ENCODE measurements at places on chromosomes 7 and 10.

GRCh38 chr7:155531681-155532080, 14.7 kb downstream of the CNPY1 start:
- DNase-seq, result no peak

DNA sequence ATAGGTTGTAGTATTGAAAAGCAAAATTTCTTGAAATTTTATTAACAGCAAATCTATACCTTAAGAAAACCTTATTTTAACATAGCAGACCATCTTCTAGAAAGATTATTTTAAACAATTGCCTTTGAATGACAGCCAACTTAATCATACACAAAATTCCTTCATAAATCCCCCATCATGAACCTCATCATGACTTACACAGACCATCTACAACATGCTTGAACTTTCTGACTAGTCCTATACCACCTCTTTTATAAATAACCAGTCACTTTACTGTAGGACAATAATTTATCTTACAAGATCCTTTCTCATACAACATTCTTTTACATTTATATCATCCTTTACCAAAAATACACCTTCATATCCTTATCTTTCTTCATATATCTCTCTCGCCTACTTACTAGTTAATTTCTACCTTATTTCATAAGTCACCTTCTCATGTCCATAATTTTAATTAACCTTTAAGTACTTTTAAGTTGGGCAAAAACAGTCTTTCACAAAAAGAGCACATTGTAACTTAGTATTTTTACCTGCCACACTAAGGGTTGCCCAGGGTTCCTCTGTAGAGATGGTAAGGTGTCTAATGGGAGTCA, 16.6 kb upstream of the PTN start:
- no peak for DNase-seq

- no peak for DNase-seq
These were observed 3.6 kb downstream of the FIGNL1 start for GRCh38 chr7:50446542-50446960.

- no peak for DNase-seq
These were observed 128.8 kb downstream of the LCOR start for GRCh38 chr10:96960872-96961271.

DNA sequence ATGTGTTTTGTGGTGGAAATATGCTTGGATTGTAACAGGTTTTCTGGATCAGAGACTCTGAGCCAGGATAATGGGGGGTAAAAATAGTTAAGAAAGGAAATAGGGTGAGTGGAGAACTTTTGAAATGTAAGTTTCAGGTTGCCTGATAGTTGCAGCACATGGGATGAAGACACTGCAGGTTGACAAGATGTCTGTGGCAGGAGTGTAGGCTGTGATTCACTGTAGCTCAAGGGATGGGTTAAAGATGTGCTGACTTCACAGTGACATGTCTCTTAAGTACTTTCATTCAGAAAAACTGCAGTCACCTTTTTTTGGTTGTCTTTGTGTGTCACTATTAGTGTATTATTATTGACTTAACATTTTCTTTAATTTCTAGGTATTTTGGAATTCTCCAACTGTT, 63.5 kb upstream of the SLC39A12 start:
- DNase-seq, result no peak

DNA sequence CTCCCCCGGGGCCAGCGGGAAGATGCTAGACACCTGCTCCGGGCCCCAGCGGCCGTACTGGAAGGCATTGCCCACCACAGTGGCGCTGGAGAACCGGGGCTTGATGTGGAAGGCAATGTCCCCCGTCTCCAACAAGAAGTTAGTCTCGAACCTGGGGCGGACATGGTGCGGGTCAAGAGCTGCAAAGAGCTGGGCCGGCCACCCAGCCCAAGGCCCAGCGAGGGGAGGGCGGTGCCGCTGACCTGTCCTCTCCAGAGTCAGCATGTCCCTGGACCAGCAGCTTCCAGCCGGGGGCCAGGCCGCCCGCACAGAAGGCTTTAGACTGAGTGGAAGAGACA, 551 bp downstream of the GRIFIN start:
- DNase-seq, result no peak

DNA sequence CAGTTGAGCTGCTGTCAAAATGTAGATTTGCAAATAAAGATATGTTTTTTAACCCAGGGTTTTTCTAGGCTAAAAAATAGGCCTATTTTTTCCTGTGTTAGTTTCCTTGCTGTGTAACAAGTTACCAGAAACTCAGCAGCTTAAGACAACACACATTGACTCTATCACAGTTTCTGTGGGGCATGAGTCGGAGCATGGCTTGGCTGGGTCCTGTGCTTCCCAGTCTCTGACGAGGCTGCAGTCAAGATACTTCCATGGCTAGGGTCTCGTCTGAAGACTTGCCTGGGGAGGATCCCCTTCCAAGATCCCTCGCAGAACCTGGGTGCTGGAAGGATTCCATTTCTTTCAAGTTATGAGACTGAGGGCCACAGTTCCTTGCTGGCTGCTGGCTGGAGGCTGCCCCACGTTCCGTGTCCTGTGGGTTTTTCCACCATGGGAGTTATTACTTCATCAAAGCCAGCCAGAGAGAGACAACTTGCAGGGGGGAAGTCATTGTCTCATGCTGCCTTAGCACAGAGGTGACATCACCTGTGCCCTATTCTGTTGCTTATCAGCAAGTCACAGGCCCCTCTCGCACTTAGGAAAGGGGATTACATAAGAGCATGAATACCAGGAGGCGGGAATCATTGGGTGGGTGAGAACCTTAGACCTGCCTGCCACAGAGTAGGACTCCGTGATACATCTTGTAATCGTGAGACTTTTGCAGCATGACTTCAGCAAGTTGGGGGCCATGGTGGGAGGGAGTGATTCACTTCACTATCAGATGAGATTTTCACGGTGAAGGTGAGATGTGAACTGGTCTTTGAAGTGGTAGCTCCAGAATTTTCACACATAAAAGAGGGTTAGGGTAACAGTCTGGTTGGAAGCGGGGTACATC, 77.9 kb downstream of the CCNY start:
- DNase-seq, result no peak

DNA sequence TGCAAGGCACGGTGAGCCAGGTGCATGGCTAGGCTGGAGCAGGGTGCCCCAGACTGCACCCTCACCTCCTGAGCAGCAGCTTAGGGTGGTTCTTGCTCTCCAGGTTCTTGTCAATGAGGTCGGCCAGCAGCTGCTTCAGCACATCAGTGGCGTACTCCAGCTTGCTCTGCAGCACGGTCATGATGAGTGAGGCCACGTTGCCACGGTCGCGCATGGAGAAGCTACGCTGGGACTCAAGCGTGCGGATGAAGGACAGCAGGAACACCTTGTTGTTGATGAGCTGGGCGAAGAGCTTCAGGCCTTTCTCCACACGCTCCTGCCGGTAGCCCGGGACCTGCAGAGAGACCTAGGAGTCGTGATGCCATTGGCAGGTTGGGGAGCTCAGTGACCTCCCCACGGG, 408.0 kb downstream of the PLXNA4 start:
- DNase-seq, result no peak

GRCh38 chr7:44103923-44104859, at the start of gene AEBP1:
Gene AEBP1, plus strand, starts transcription at chr7:44104345. Its CDS starts 321 bp downstream, at chr7:44104666.
- peak; percentile 14 for DNase-seq

DNA sequence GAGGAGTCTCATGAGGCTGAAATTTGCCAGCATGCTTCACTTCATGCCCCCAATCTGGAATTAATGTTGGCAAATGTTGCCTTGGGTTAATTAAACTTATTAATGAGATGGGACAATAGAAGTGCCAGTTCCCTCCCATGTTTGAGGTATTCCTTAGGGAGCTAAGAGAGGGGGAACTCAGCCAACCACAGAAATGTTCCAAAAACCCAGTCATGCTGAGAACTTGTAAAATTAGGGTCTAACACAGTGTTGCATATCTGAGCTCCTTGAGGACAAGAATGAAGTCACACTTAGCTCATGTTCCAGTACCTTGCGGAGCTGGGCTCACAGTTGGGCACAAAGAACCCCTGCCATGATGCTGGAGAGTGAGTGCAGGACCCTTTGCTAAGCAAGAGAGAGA, 89.4 kb downstream of the OAT start:
- no peak for DNase-seq

DNA sequence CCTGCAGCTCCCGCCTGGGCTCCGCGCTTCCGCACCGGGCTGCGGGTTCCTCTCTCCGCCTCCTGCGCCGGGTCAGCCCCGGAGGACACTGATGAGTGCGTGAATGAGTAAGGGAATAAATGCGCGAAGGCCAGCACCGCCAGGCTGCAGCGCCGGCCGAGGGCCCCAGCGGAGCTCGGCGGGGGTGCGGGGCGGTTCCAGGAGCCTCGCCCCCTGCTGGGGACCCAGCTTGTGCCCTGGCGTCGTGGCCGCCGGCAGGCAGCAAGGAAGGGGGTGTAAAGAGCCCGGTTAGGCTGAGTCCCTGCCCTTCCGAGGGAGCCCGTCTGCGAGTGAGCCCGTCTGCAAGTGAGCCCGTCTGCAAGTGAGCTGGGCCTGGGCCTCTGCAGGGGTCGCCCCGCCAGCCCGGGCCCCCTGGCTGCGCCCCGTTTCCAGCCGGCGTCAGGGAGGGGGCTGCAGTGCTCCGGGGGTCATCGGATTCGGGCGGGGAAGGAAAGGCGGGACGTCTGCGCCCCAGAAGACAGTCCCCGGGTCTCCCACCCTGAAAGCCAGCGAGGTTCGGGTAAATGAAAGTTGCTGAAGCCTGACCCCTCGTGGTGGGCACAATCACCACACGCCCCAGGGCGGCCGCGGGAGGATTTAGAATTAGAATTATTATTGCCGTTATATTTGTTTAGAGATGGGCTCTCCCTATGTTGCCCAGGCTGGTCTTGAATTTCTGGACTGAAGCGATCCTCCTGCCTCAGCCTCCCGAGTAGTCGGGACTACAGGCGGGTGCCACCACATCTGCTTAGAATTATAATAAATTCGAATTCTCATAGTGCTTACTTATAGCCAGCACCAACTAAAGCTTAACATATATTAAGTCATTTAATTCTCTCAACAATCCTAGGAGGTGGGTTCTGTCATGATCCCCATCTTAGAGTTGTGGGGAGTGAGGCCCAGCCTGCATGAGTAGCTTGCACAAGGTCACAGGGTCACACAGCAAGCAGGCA, 8.6 kb upstream of the CRYGN start:
- peak; percentile 70 for DNase-seq

DNA sequence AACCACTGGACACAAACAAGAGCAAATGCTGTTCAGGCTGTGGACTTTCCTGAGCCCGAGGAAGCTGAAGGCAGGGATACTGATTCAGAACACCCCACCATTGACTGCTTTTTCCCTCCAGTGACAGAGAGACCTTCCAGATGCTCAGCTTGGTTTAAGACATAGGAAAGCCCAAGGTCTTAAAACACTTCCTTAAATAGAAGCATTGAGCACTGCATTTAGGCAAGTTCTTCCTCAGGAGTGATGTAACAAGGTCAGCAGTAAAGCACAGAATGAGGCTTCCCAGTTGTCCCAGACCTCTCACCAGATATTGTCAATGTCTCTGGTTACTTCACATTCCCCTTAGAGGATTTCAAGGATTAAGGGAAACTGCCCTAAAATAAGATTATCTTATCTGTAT, 19.6 kb upstream of the CDCA7L start:
- DNase-seq, result no peak

GRCh38 chr10:103708627-103709288, 146.6 kb downstream of the SH3PXD2A start:
- no peak for DNase-seq

- no peak for DNase-seq
These were observed 204.3 kb downstream of the CCDC7 start for GRCh38 chr10:32650246-32650655.

- no peak for DNase-seq
These were observed 148.0 kb downstream of the ZNF33B start for GRCh38 chr10:42490368-42490767.

- DNase-seq, result no peak
These were observed 114.5 kb downstream of the ARID5B start for GRCh38 chr10:62015994-62016393.

GRCh38 chr7:42234736-42235135, 2.3 kb downstream of the GLI3 start:
- DNase-seq, result no peak

- DNase-seq, result no peak
These were observed 702.4 kb upstream of the FZD8 start for GRCh38 chr10:36344240-36345174.

GRCh38 chr7:7504910-7505704, 30.6 kb downstream of the COL28A1 start:
- no peak for DNase-seq
